Smooth muscle cell of trachea (primary cell): ENCODE measurements at places on chromosomes 11 and 22. TPM values are rescaled to one million over a fixed set of nuclear protein-coding genes. Genes with fewer than 3 reads are reported as not detected.

Gene ACP2
- total RNA-seq = 26.6 and 35.2 TPM in 2 replicates

Gene MFRP
- under 0.01 TPM in 2 replicates for total RNA-seq

Gene ART1
- not detected in 2 replicates for total RNA-seq

Gene PHOX2A
- not detected in 2 replicates for total RNA-seq

Gene CCDC116
- total RNA-seq = 0.15 and 0.17 TPM in 2 replicates
